Subcutaneous adipose tissue (tissue), 4 donors: ENCODE measurements at places on chromosomes 5 and 9. TPM values are rescaled to one million over a fixed set of nuclear protein-coding genes. Genes with fewer than 3 reads are reported as not detected.

Gene FAM221B
- total RNA-seq, result not detected

Gene SYK
- total RNA-seq, result 10.2 TPM

Gene FCN1
- 5.3 TPM for total RNA-seq

Gene IL5
- not detected for total RNA-seq

Gene HRCT1
- total RNA-seq, result 9.5 TPM

Gene TCOF1
- total RNA-seq, result 20.1 TPM

Gene SLIT3
- 163 TPM for total RNA-seq

Gene ABCA2
- 58.6 TPM for total RNA-seq

Gene JADE2
- total RNA-seq, result 18.3 TPM

Gene AGXT2
- total RNA-seq, result not detected

Gene PLCXD3
- total RNA-seq, result 3.4 TPM

Gene GLDC
- not detected for total RNA-seq

Gene ADAMTSL2
- total RNA-seq, result 0.49 TPM

Gene MYORG
- total RNA-seq, result 3.7 TPM

Gene LHX2
- not detected for total RNA-seq

Gene TPRN
- 1.8 TPM for total RNA-seq

Gene HBEGF
- total RNA-seq, result 48.4 TPM

Gene LYSMD3
- 17.3 TPM for total RNA-seq

Gene OR13F1
- not detected for total RNA-seq

Gene ASPN
- total RNA-seq, result 6.6 TPM

Gene GNA14
- total RNA-seq, result 1.9 TPM

Gene NR2F1-AS1
- total RNA-seq, result 8.6 TPM

Gene KIF27
- total RNA-seq, result 5.9 TPM

Gene TAF11L11
- not detected for total RNA-seq

Gene GTF2H2
- total RNA-seq, result 20.9 TPM

Gene INSL6
- not detected for total RNA-seq

Gene KIAA1958
- total RNA-seq, result 2.0 TPM

Gene TNFAIP8
- 86.9 TPM for total RNA-seq

Gene SMIM33
- not detected for total RNA-seq
